Osteoblast (primary cell): ENCODE measurements at places on chromosomes 3 and 15. TPM values are rescaled to one million over a fixed set of nuclear protein-coding genes. Genes with fewer than 3 reads are reported as not detected.
A peak's percentile ranks its signal among the peaks of the same experiment; 100 is the strongest.

The PXYLP1 gene
- total RNA-seq, result 6.5 and 9.1 TPM in 2 replicates

The PPM1L gene
- total RNA-seq, result 2.4 and 4.3 TPM in 2 replicates

The NDN gene
- 34.7 and 51.9 TPM in 2 replicates for total RNA-seq

The SOX2 gene
- not detected in 2 replicates for total RNA-seq

DNA sequence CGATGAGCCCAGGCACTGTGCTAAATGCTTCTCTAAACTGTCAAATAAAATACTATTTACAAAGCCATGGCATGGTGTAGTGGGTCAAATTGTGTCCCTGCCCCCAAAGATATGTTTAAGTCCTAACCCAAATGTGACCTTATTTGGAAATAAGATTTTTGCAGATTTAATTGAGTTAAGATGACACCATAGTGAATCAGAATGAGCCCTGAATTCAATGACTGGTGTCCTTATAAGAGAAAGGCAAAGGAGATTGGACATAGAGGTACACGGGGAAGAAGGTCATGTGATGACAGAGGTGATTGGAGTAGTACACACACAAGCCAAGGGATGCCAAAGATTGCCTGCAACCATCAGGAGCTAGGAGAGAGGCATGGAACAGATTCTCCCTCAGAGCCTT is 121.6 kb upstream of the VEPH1 start:
- no peaks in the 10 kb centered on the region for H3K27me3 ChIP-seq
- DNase-seq, result no peak
- no peaks in the 10 kb centered on the region for H3K36me3 ChIP-seq
- H3K4me1 ChIP-seq, result no peaks in the 10 kb centered on the region

DNA sequence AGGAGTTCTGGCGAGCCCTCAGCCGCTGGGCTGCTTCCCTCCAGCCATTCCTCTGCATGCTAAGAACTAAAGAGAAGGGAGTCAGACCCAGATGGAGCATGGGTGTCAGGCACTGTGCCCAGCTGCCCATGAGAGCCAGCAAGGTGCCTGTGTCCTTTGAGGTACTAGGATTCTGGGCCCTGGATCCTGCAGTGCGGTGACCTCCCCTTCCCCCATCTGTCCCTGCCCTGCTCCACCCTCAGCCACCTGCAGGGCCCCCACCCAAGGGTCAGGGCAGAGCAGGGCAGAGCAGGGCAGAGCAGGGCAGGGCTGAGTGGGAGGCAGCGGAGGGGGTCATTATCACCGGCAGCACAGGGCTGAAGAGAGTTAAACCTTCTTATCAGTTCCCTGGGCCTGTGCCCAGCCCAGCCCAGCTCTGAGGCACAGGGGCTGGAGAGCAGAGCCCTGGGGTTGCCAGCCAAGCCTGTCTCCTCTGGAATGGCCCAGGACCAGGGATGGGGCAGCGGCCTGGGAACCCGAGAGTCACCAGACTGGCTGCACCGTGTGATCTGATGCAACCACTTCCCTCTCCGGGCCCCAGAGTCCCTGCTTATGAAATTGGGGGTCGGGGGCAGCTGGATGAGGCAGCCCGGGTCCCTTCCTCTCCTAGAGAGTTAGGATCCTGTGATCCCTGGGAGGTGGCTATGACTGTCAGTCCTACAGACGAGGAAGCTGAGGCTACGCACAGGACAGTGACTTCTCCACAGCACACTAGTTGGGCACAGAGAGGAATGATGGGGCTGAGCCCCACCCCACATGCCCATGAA is 17.3 kb downstream of the ZDHHC19 start:
- no peak overlapping the region for H3K27ac ChIP-seq
- H3K27me3 ChIP-seq, result no peaks in the 10 kb centered on the region
- H3K4me3 ChIP-seq, result no peak overlapping the region
- DNase-seq, result peak; percentile 58
- H3K4me1 ChIP-seq, result no peaks in the 10 kb centered on the region
- H3K36me3 ChIP-seq, result no peaks in the 10 kb centered on the region

DNA sequence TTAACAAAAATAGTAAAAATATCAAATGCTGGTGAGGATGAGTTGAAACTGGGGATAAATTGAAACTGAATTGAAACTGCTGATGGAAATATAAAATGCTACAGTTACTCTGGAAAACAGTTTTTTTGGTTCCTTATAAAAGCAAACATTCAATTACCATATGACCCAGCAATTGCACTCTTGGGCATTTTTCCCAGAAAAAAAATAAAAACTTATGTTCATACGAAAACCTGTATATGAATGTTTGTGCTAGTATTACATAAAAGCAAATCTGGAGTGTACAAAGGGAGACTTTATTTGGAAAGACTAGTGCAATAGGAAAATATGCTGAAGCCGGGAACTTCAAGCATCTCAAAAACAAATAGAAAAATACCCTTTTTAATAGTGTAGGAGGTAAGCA is 857.9 kb upstream of the CADM2 start:
- no peaks in the 10 kb centered on the region for H3K36me3 ChIP-seq
- no peaks in the 10 kb centered on the region for H3K4me1 ChIP-seq
- H3K27me3 ChIP-seq, result no peaks in the 10 kb centered on the region
- no peak for DNase-seq

DNA sequence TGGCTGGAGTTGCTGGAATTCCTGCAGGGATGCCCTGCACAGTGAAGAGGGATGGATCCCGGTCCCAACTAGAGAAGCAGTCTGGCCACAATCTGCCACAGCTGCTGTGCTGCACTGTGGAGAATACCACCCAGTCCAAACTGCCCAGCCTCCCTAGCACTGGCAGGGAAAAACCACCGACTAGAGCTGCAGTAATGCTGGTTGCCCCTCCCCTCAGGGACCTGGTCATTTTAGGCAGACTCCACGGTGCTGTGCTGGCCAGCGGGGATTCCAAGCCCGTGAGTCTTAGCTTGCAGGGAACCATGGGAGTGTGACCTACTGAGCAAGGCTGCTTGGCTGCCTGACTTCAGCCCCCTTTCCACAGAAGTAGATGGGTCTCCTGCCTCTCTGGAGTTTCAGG is 478.0 kb upstream of the ATP11B start:
- no peak for DNase-seq
- no peaks in the 10 kb centered on the region for H3K4me1 ChIP-seq
- H3K4me3 ChIP-seq, result no peak overlapping the region
- H3K27me3 ChIP-seq, result no peaks in the 10 kb centered on the region

DNA sequence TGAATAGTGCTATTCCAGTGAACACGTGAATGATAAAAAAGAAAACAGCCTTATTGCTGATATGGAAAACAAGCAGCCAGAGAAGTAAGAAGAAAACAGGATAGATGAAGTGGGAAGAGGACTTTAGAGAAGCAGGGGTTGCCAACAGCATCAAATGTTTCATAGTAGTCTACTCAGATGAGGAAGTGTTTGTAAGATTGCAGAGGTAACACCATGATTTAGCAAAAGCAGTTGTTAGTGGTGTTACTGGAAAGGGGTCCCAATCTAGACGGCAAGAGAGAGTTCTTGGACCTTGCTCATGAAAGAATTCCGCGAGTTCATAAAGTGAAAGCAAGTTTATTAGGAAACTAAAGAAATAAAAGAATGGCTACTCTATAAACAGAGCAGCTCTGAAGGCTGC is 108.8 kb upstream of the MCTP2 start:
- no peak overlapping the region for H3K4me3 ChIP-seq
- no peaks in the 10 kb centered on the region for H3K4me1 ChIP-seq
- no peaks in the 10 kb centered on the region for H3K36me3 ChIP-seq

GRCh38 chr3:113194823-113195401 is 16.4 kb upstream of the BOC start:
- no peak overlapping the region for H3K4me3 ChIP-seq
- DNase-seq, result no peak
- H3K36me3 ChIP-seq, result no peaks in the 10 kb centered on the region
- no peaks in the 10 kb centered on the region for H3K4me1 ChIP-seq
- no peak overlapping the region for H3K27ac ChIP-seq

DNA sequence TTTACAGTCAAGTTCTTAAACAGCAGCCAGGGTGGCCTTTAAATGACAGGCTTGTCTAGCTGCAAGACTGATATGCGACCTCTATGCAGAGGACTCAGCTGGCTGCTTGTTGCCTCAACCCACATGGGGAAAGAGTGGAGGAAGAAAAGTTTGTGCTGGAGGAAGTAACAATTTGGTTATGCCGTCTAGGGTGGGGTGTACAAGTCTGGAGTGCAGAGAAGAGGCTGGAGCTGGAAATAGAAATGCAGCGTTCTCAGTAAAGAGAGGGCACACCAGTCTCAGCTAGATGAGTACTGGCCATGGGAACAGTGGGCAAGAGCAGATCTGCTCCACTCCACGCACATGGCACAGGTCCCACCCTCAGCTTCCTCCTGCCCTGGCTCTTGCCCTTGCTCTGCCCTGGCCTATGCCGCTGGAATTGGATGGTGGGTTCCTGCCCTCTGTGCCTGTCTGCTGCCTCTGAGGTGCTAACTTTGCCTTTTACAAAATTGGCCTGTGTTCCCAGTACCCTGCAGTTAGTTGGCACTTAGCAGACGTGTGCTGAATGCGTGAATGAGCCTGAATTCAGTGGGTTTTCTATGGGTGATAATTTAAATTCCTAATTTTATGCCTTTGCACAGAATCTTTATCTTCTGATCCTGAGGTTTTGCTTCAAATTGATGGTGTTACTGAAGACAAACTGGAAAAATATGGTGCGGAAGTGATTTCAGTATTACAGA is 59.7 kb upstream of the FURIN start:
- DNase-seq, result peak; percentile 41
- no peak overlapping the region for H3K4me3 ChIP-seq
- H3K27me3 ChIP-seq, result no peaks in the 10 kb centered on the region
- no peaks in the 10 kb centered on the region for H3K36me3 ChIP-seq
- H3K27ac ChIP-seq, result no peak overlapping the region

DNA sequence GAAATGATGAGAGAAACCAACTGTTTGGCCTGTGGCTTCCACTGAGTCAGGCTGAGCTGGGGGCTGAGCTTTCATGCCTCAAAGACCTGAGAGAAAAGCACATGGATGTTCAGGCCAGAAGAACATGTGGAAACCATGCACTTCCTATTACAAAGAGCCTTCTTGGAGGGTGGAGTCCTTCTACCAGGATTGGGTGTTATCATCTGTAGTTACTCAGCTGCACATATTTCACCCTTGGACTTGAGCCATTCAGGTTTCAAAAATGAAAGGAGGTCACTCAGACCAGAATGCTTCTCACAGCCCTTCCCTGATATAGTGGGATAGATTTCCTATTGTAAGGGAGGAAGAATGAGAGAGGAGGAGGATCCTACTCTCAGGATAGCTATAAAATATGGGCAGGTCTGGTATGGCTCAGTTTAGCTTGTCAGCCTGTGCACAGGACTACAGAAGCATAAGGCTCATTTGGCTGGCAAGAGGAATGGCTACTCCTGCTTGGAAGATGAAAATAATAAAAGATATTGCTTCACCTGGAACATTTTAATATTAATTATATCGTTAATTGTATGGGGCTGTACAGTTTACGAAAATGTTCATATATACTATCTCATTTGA is 173.6 kb upstream of the TMC3 start:
- no peaks in the 10 kb centered on the region for H3K27me3 ChIP-seq
- H3K36me3 ChIP-seq, result no peaks in the 10 kb centered on the region
- H3K4me1 ChIP-seq, result no peaks in the 10 kb centered on the region
- no peak overlapping the region for H3K4me3 ChIP-seq
- H3K27ac ChIP-seq, result no peak overlapping the region
- no peak for DNase-seq

DNA sequence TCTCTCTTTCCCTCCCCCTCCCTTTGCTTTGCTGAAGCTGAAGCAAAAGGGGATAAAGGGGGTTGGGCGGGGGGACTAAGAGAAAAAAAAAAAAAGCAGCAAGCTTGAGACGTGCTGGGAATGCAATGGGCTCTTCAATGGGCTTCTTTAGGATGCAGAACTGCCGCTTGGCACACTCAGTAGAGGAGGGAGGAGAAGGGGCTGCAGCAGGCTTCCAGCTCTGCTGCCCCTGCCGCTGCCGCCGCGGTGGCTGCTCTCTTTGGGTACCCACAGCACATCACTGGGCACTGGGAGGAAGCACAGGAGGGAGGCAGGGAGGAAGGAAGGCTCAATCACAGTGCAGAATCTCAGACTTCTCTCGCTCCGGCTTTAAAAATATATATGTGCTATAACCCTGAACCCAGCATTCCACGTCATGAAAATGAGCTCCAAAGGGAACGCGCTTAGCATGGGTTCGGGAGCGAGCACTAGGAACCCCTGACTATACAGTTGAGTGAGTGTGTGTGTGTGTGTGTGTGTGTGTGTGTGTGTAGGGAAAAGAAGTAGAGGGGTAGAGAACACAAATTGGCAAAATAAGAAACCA is 3.5 kb downstream of the SLITRK3 start:
- peaks cover 46% of the 10 kb centered on the region for H3K27me3 ChIP-seq
- no peak overlapping the region for H3K4me3 ChIP-seq
- no peak overlapping the region for H3K27ac ChIP-seq
- no peaks in the 10 kb centered on the region for H3K4me1 ChIP-seq
- H3K36me3 ChIP-seq, result no peaks in the 10 kb centered on the region

- H3K4me3 ChIP-seq, result peak overlapping the region; percentile 62
- H3K36me3 ChIP-seq, result no peaks in the 10 kb centered on the region
- H3K4me1 ChIP-seq, result peaks cover 19% of the 10 kb centered on the region
- H3K27me3 ChIP-seq, result peaks cover 5% of the 10 kb centered on the region
These were observed 90.2 kb upstream of the KLF13 start for GRCh38 chr15:31236184-31237042.

DNA sequence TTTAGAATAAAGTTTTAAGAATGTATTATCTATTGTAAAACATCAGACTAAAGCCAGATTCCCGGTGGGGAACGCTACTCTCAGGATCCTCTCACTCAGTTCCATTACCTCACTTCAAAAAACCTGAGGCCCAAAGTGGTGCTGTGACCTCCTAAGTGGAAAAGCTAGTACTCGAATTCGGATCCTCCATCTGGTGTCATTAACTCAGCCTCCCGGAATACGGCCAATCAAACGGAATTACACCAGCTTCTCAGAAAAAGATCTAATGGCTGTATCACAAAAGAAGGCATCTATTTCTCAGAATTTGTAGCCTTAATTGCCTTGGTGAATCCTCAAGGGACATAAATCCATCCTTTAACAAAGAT is 627 bp downstream of the ACAD11 start:
- no peaks in the 10 kb centered on the region for H3K27me3 ChIP-seq
- DNase-seq, result peak; percentile 76
- peaks cover 19% of the 10 kb centered on the region for H3K4me1 ChIP-seq
- peak overlapping the region; percentile 95 for H3K4me3 ChIP-seq
